ENCODE measurements at places on chromosomes 16 and 17.

GRCh38 chr16:75415169-75415905 lies 18.0 kb downstream of the CFDP1 start:
- no peak for DNase-seq

DNA sequence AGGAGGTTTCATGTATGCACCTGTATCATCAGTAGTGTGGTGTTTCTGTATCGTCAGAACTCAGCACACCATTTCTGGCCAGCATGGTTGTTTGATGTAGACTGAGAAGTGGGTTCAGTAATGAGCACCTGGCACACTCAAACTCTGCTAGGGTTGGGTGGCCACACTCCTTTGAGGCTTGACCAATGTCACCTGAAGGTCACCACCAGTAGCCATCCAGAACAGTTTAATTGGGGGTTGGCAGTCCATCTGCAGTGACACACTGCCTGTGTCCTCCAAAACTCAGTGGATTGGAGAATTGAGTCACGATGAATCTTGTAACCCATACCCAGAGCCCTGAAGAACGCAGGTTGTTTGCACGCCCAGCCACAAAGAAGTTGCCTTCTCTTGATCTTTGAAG lies 86.8 kb upstream of the HSBP1 start:
- no peak for DNase-seq

- no peak for DNase-seq
These were observed 331.2 kb upstream of the C16orf82 start for GRCh38 chr16:26735521-26735920.

DNA sequence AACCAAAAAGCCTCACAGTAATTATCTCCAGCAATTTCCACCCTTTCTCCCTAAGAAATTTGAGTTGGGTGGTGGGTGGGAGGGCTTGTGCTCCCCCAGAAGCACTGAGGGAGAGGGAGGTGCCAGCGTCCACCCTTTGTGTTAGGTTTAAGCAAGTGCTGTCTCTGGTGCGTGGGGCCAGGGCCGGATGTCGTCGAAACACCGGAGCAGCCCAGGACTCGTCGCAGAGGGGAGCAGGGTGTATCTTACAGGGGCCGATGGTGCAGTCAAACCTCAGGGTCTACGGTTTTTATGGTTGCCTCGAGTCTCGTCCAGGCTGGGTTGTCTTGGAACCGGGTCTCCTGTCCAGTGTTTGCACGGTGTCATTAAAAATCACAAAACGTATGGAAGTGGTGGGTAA lies 35.3 kb downstream of the METRNL start:
- no peak for DNase-seq

DNA sequence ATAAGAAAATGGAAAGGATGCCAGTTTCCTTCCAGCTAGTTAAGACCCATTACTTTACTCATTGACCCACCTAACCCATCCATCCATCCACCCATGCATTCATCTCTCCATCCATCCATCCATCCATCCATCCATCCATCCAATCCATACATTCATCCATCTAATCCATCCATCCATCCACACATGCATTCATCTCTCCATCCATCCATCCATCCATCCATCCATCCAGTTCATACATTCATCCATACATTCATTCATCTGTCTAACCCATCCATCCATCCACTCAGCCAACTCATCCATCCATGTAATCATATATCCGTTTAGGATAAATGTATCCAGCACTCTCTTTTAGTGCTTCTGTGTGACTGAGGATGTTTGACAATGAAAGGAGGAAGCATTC lies 178.8 kb upstream of the CACNG3 start:
- no peak for DNase-seq

DNA sequence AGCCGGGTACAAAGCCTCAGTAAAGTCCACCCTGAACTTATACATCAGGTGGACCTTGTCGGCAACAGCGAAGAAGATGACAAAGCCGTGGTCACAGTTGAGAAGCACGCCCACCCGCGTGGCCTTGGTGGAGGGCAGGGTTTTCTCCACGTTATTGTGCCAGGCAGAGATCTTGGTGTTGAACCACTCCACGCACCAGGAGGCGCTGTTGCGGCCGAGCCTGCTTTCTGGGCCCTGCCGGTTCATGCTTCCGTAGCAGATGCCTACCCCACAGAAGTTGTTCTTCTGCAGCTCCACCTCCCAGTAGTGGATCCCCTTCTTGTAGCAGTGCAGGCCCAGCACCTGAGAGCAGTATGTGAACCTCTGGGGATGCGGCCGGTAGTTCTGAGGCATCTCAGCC lies 22.1 kb downstream of the TRIM25 start:
- DNase-seq: peak; percentile 17

DNA sequence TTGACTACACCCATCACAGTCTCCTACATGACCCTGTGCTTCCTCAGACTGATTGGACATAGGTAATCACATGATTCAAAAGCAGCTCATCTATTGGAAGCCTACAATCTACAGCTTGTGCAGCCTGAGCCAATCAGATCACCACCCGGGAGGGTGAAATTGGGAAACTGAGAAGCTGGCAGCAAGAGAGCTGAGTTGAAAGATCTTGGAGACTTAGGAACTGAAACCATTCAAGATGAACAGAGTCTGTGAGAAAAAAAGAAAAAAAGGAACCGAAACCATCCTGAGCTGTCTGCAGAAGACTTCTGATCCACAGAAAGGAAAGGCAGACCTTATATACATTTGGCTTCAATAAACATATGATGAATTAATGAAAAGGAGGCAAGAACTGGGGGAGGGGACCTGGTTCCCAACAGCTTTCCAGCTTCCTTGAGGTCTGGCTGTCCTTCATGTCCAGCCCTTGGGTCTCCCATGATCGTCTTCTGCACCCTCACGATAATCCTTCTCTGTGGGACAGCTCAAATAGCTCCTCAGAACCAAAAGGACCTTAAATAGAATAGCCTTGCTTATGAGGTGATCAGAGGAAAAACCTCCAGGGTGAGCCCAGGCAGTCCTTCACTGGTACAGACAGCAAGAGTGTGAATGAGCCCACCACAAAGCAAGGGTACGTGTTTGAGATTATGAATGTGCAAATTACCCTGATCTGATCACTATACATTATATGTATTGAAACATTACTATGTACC lies 32.6 kb downstream of the PLXDC1 start:
- DNase-seq: no peak

DNA sequence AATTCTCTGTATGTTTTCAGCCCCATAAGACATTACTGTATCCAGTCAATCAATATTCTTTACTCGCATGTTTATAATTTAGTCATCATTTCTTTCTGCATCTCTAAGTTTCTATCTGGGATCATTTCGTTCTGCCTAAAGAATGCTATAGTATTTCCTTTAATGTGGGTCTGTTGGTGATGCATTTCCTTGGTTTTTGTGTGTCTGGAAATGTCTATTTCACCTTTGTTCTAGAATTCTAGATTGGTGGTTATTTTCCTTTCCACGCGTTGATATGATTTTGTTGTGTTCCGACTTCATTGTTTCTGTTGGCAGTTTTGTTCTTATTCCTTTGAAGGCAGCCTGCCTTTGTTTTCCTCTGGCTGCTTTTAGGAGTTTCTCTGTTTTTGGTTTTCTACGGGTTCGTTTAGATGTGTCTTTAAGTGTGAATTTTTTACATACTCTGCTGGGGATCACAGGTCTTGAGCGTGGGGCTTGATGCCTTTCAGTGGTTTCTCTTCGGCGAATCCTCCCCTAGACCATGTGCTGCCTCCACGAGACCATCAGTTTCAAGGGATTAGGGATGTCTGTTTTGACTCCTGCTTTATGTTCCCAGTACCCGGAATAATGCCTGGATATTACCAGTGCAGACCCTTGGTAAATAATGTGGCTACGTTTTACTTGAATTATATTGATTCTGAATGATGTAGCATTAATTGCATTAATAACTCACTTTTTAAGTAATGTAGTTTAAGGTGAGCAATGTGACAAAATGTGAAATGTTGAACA lies 23.5 kb downstream of the POLR3E start:
- DNase-seq: no peak

DNA sequence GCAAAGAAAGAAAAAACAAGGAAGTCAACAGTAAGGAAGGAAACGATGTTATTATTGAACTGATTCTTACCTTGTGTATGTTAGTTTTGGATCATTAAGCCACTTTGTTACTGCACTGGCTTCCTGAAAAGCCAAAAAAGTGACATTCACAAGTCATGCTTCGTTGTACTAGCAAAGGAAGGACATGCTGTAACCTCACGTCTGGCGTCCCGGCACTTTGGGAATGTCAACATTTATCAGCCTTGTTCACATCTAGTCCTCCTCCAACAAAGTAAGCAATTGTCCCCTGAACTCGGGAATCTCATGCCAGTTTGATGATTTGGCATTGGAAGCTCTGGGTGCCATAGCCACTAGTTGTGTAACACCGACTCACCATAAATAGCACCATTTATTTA lies 731 bp upstream of the MKS1 start:
- DNase-seq: no peak

DNA sequence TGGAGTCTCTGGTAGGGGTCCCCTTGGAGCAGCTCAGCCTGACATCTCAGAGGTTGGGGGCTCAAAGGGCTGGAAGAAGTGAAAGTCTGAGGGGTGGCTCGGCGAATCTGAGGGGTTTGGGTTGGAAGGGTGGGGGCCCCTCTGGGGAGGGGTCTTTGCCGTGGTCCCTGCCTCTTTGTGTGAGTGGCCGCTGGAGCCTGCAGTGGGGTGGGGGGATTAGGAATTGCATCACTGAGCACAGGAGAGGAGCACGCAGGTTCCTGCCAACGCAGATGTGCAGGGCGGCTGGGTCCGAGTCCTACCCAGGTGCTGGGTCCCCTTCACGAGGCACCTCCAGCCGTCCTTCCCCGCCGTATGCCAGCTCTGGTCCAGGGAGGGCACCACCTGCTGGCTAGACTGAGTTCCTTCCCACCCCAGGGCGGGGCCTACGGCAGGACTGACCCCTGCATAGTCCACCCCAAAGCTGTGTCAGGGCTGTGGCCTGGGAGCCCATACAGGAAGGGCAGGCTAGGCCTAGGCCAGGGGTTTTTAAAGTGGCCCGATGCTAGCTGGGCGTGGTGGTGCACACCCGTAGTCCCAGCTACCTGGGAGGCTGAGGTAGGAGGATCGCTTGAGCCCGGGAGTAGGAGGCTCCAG lies 9.9 kb downstream of the FMNL1 start:
- DNase-seq: no peak

DNA sequence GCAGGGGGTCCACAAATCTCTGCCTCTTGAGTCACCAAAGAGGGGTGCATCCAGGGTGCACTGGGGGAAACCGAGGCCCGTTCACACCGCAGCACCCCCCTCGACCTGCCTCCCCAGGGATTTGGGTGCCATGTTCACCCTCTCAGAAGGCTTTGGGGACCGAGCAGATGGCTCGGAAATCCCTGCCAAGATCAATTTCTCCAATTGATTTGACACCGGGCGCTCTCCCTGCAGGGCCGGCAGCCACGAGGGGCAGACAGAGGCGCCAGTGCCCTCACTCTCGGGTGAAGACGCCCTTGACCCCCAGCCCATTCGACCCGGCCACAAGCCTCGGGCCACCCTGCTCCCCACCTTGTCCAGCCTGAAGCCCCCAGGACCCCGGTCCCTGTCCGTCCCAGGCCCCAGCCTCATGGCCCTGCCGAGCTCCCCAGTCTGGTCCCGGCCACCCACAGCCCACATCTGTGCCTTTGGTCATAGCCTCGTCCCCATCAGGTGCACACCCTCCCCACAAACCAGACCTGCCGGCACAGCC lies 9.3 kb downstream of the SSTR5 start:
- DNase-seq: no peak

GRCh38 chr17:74372426-74372825 lies 5.1 kb downstream of the GPR142 start:
- no peak for DNase-seq

DNA sequence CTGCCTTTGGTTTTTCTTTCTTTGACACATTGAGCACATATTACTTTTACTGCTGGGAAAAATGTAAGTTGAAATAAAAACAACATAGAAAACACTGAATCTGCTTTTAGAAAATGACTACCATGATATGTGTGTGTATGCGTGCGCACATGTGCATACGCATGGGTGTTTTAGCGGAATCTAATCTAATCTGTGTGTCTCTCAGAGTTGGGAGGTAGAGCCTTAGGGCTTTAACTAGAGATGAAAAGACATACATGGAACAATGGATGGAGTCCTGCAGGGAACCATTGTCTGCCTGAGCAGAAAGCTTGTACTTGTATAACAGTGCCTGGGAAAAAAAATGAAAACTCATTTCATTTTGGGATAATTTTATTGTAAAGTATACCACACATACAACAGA lies 12.4 kb downstream of the SLFN5 start:
- DNase-seq: no peak

DNA sequence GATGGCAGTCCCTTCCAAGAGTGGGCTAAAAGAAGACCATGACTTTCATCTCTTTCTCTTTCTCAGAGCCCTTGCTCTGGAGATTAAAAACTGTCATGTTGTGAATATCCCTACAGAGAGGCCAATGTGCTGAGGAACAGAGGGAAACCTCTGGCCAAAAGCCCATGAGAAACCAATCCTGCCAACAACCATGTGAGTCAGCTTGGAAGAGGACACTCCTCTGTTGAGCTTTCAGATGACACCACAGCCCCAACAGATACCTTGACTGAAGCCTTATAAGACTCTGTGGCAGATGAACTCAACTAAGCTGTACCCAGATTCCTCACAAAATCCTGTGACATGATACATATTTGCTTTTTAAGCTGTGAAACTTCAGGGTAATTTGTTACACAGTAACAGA lies 19.6 kb downstream of the CPPED1 start:
- no peak for DNase-seq

- no peak for DNase-seq
These were observed 10.5 kb downstream of the FAM83G start for GRCh38 chr17:18993905-18994526.

DNA sequence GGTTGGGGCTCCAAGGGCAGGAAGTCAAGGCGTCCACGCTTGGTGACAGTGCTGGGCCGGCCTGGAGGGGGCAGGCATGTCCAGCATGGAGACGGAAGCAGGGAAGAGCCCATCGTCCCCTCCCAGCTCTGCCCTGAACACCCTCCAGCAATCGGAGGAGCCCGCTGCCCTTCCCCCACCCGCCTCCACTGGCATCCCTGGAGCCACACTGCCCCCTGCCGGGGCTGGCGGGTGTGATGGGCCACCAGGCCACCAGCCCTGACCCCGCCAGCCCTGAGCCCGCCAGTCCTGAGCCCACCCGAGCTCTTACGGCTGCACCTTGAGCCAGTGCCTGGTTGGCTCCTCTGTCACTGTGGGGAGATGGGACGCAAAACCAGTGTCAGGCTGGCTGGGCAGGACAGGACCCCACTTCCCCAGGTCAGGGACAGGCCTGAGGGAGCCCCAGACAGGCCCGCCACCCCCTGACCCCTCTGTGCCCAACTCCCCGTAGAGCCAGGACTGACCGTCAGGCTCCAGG lies 4.1 kb upstream of the CDH15 start:
- DNase-seq: peak; percentile 72

DNA sequence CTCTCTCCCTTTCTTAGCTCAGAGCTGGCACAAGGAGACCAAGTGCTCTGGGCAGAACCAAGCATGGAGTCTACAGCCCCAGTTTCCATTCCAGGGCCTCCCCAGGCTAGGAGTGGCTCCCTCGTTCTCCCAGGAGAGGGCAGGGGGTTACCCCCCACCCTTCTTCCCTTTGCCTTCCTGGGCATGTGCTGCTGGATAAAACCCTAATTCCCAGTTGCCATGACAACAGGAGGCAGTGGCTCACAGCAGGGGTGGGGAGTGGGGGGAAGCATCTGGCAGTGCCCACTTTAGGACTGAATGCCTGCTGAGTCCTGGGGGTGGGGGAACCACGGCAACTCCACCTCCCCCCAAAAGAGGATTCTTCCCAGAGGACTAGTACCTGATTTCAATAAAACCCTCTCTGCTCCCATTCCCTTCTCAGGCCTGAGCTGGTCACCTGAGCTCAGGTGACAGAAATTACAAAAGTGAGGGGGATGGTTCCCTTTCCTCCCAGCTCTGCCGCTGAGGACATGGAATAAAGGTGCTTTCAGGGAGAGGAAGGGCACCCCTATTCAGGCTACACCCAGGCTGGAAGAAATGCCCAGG lies 1.8 kb downstream of the MPP2 start:
- no peak for DNase-seq
